ENCODE measurements at places on chromosomes 3 and 15.

DNA sequence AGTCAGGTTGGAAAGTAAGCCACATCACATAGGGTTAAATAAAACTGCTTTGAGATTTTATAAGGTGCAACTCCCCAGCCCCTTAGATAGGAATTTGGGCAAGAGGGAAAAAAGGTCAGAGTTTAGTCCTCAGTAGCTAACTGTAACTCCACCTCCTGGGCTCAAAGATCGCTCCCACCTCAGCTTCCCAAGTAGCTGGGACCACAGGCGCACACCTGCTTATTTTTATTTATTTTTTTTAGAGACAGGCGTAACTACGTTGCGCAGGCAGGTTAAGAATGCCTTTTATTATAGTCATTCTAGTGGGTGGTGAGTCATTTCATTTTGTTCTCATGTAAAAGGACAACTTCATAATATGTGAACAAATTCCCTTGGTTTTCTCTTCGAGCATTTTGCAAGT lies 14.7 kb downstream of the TM2D3 start:
- DNase-seq, result peak; percentile 59

GRCh38 chr15:90082140-90082715 lies 20.0 kb downstream of the IDH2 start:
- peak; percentile 8 for DNase-seq

GRCh38 chr15:87929841-87930240 lies 326.7 kb downstream of the NTRK3 start:
- DNase-seq, result no peak

- DNase-seq, result no peak
These were observed 458.1 kb downstream of the DIPK2A start for GRCh38 chr3:144429719-144430121.

DNA sequence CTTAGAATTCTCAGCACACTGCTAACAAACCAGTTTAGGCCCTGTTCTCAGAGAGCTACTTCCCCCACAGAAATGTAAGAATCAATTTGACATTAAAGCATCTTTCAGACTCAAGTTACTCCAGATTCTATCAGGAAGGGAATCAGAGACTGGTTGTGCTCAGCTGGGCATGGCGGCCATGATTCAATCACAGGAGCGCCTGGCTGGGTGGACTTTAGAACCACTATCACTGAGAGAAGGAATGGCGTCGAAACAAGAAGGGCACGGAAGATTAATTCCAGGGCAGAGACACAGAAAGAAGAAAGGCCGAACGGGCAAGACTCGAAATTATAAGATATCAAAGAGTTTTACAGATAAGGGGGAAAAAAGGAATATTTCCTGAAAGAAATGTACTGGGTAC lies 6.2 kb downstream of the TNIK start:
- DNase-seq, result no peak

GRCh38 chr15:40930430-40931299 lies 1.5 kb downstream of the DLL4 start:
- no peak for DNase-seq

- peak; percentile 73 for DNase-seq
These were observed 55.3 kb downstream of the CCDC33 start for GRCh38 chr15:74291101-74292071.

GRCh38 chr3:47961036-47961435 lies 55.2 kb downstream of the MAP4 start:
- no peak for DNase-seq

DNA sequence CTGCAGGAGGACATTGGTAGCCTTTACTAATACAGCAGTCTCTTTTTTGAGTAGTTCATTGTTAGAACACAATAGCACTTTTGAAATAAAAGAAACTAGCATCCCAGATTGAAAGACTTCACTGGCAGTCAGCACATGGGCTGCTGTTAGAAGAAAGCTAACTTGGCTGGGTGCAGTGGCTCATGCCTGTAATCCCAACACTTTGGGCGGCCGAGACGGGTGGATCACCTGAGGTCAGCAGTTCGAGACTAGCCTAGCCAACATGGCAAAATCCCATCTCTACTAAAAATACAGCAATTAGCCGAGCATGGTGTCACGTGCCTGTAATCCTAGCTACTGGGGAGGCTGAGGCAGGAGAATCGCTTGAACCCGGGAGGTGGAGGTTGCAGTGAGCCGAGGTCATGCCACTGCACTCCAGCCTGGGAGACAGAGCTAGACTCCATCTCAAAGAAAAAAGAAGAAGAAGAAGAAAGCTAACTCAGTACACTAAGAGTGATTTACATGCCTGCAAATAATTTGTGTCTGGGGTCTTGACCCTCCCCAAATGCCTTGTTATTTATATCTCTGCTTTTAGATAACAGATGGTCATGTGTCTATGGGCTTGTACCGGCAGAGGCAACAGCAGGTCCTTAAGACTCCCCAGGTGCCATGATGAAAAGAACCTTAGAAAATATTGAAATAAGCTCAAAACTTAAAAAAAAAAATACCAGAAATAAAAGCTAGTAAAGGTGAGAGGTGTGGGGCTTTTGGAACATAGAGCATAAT lies 9.7 kb downstream of the TPM1 start:
- DNase-seq, result peak; percentile 14

DNA sequence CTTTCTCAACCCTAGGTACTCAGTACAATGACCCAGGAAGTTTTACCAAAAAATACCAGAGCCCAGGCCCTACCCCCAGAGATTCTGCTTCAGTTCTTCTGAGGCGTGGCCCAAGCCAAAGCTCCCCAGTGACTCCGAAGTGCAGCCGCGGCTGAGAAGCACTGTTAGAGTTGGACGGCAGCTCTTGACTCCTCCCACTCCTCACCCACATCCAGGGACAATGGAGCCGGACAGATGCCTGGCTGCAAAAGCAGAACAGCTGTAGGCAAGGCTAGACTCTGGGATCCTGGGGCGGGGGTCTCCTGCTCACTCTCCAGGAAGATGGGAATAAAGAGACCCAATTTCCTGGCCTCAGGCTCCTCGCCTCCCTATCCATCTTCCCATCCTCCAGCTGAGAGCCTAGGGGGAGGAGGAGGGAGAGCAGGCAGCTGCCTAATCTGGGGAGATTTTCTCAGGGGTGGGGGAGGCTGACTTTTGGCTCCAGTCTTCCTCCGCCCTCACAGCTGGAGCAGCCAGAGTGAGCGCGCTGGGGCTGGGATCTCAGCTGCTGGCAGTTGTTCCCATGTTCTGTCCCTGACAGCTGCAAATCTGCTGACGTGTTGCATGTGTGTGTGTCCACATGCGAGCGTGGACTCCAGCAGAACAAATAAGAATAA lies 223.8 kb downstream of the OPA1 start:
- peak; percentile 36 for DNase-seq

DNA sequence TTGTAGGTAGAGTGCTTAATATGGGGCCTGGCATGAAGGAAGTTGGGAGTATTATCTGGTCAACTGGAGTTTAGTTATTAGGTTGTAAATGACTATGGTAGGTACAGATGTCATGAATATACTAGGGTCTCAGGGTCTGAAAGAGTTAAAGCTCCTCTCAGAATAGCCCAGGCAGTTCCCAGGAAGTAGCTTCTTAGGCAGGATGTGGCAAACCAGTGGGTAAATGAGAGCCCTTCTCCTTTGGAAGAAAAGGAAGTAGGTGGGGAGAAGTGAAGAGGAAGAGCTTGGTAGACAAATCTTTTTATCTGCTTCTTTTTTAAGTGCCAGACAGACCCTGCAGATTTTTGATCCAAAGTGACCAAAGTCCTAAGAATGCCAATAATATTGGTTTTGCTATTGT lies 24.5 kb downstream of the MAP2K1 start:
- DNase-seq, result no peak

DNA sequence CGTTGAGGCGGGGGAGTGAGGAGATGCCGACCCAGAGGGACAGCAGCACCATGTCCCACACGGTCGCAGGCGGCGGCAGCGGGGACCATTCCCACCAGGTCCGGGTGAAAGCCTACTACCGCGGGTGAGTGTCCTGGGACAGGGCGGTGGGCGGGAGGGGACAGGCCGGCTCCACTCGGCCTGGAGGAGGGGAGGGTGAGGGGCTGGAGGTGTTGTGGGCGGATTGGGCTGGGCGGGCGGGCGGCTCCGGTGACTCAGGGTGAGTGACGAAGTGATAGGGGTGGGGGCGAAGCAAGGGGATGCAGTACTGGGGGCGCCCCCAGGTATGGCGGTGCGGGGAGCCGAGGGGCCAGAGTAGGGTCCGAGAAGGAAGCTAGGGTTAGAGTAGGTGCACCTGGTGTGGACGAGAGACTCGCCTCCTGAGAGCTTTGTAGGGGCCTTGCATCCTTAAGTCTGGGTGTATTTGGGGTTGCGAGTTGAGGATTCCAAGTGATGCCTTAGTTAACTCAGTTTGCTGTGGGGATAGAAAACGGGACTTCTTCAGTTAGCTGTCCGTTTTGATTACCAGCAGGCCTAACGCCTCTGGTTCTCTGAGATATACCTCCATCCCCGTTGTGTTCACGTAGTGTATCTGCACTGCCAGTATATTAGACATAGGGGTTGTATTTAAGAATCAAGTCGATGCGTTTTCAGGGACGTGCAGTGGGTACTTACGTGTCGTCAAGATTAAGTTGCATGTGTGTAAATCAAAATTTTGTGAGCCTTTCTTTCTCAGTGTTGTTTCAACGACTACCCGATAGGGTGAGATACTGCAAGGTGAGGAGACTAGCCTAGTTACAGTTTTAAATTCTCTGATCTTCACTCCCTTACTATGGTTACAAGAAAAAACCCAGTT lies 670 bp downstream of the PRKCI start:
- DNase-seq, result peak; percentile 37

GRCh38 chr3:147305533-147306250 lies 100.7 kb downstream of the ZIC4 start:
- peak; percentile 75 for DNase-seq

- DNase-seq, result peak; percentile 55
These were observed 766.8 kb downstream of the TBL1XR1 start for GRCh38 chr3:176430244-176431037.

- DNase-seq, result no peak
These were observed 74.1 kb upstream of the RNF7 start for GRCh38 chr3:141663993-141664392.

DNA sequence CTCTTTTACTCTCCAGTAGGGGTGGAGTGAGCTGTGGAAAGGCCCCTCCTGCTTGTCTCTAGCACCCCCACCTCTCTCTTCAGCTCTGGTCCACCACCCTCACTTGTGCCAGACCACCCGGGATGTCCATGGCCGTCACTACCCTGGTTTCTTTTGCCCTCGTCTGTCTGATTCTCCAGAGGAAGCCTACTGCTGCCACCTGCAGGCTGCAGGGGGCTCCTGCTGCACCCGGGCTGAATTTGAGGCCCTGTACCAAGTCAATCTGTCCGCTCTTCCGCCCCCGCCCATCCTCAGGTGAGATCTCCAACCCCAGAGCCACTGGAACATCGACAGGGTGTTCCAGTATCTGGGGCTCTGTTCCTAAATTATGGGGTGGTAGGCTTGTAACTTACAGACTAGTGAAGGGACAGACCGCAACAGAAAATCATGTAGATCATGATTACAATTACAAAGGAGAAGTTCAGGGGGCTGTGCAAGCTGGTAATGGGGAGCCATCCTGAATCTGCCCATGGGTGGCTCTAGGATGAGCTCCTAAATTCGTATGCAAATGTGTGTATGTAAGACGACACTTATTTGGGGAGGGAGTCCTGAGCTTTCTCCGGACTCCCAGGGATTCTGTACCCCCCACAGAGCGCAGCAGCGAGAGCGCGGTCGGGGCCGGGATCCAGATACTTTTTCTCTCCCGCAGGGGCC lies 683 bp upstream of the UNC45A start:
- DNase-seq, result peak; percentile 82

- DNase-seq, result no peak
These were observed 80.1 kb upstream of the DGKG start for GRCh38 chr3:186442162-186442561.

- DNase-seq, result no peak
These were observed 448.2 kb downstream of the EDEM1 start for GRCh38 chr3:5635746-5636145.

DNA sequence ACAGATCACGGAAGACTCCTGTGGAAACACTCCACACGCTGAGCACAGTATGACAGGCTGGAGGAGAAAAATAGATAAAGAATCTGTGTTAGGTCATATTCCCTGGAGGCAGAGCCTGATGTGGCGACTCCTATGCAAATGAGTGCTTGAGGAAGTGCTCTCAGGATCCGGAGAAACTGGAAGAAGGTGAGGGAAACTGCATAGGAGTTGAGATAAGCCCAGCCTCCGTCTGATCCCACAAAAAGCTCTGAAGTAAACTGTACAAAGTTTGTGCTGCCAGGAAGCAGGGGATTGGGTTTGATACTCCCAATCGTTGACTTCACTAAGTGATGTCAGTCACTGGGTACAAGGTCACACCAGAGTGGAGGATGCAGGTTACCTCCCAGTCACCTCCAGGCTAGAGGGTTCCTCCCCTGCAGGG lies 33.4 kb downstream of the OSBPL10 start:
- DNase-seq, result no peak

DNA sequence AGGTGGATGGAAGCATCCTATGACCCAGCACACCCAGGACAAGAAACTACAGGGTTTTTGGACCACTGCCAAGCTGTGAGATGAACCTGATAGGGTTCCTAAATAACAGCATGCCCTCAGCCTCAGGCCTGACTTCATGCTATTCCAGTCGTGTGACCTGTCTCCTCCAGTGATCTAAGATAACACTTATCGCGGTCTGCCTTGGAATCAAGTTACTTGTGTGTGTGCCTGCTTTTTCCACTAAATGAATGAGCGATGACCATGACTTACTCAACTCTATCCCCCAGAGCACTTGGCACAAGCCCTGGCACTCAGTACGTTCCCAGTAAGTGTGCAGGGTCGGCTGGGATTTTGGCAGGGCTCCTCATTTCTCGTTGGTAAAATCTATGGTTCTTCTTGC lies 172.7 kb upstream of the TP63 start:
- no peak for DNase-seq

DNA sequence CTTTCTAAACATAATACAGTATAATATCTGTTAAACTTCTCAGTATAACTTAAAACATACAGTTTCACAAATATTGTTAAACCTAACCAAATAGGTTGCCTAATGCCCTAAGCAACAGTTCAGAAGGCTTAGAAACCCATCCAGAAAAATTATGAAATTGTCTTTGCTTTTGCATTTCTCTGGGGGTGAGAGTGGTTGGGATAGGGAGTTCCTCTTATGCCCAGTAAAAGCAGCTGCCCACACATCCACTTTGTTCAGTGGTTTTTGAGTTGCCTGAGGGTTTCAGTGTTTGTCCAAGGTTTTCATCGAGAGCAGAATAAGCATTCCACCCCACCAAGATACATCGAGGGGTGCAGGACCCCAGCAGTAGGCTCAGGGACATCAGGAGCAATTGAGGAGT lies 179.4 kb downstream of the CDIN1 start:
- no peak for DNase-seq

DNA sequence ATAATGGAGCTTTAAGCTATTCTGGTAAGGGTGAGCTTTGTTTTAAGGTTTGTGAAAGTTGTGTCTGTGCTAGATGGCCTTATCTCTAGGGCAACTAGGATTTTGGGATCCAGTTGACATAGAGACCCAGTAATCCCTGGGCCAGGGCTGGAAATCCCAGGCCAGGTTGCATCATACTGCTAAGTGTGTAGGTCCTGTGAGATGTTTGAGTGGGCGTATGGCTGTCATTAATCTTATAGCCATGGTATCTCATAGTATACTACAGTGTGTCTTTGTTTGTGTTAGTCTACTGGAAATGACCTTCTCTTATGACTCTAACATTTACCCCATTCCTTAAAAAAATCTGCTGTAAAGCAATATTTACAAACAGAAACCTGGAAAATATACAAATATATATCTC lies 151.4 kb downstream of the CACNA2D3 start:
- no peak for DNase-seq

Data from astrocyte of the spinal cord (primary cell).